ENCODE measurements at places on chromosomes 12 and 14. TPM values are rescaled to one million over a fixed set of nuclear protein-coding genes. Genes with fewer than 3 reads are reported as not detected.

OAS2 gene
- total RNA-seq: 0.63 TPM

RNASE4 gene
- 7.1 TPM for total RNA-seq

SERPINA10 gene
- total RNA-seq: not detected

SIX1 gene
- 6.2 TPM for total RNA-seq

SLC25A47 gene
- not detected for total RNA-seq

PPP1R1A gene
- 0.24 TPM for total RNA-seq

SDSL gene
- total RNA-seq: 24.3 TPM

IKBIP gene
- total RNA-seq: 76.0 TPM

DNAJC22 gene
- 18.4 TPM for total RNA-seq

VSIG10 gene
- total RNA-seq: 18.1 TPM

LTB4R2 gene
- total RNA-seq: 5.1 TPM

PLEKHG7 gene
- not detected for total RNA-seq

CPNE6 gene
- 0.16 TPM for total RNA-seq

INSM2 gene
- 0.05 TPM for total RNA-seq

HCAR2 gene
- not detected for total RNA-seq

FAM181A gene
- total RNA-seq: not detected

DHRS4L2 gene
- 34.0 TPM for total RNA-seq

NTF3 gene
- not detected for total RNA-seq

TAS2R14 gene
- total RNA-seq: 0.61 TPM

DPY19L2 gene
- total RNA-seq: 1.5 TPM

AQP2 gene
- not detected for total RNA-seq

CIROP gene
- total RNA-seq: not detected

TCTN2 gene
- 13.6 TPM for total RNA-seq

FAM222A gene
- 5.1 TPM for total RNA-seq

PLEKHD1 gene
- not detected for total RNA-seq

TAS2R9 gene
- not detected for total RNA-seq

GPRC5D gene
- total RNA-seq: 0.22 TPM

C1QL4 gene
- 5.7 TPM for total RNA-seq

RNASE3 gene
- total RNA-seq: not detected

PLXNC1 gene
- 0.09 TPM for total RNA-seq

ACAD10 gene
- total RNA-seq: 9.9 TPM

IRAK4 gene
- total RNA-seq: 3.6 TPM

POTEM gene
- total RNA-seq: not detected

GYS2 gene
- total RNA-seq: not detected

GLI1 gene
- total RNA-seq: 8.1 TPM

AVPR1A gene
- total RNA-seq: not detected

TRIM9 gene
- total RNA-seq: 15.6 TPM

FAM90A1 gene
- not detected for total RNA-seq

SLC41A2 gene
- 21.6 TPM for total RNA-seq

C3AR1 gene
- total RNA-seq: not detected

FOXG1 gene
- total RNA-seq: 0.10 TPM

PRIMA1 gene
- total RNA-seq: 0.29 TPM

CLEC1B gene
- not detected for total RNA-seq
